ENCODE measurements at places on chromosomes 11 and 22.

DNA sequence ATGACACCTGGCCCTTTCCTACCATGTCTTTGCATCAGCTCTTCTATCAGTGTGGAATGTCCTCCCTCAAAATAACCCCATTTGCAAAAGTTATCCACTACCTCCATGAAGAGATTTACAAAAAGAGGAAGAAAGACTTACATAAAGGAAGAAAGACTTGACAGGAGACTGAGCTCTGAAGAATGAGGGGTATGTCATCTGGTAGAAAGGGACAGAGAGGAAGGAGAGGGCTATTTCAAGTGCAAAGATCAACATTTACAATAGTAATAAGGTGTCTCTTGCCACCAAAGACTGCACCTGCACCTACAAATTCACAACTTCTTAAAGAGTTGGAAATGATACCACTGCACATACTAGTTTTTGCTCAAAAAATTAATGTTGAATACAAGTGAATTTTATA lies 18.2 kb downstream of the PAK1 start:
- no peak for DNase-seq

DNA sequence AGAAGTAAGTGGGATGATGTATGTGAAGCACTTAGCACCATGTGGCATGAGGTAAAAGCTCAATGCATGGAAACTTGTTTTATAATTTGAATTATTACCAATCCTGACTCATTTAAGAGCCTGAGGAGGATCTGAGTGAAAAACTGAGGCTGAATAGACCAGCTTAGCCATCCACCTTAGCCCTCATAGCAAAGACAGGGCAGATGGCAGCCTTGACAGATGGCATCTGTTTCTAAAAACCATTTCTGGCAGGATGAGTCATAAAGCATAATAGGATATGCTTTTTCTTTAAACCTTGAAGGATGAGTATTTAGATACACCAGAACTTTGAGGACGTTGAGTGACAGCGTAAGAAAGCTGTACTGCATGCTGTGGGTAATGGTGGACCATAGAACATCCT lies 61.0 kb upstream of the NAV2 start:
- DNase-seq: no peak

GRCh38 chr11:11445441-11446185 lies 92.6 kb upstream of the CSNK2A3 start:
- no peak for DNase-seq

DNA sequence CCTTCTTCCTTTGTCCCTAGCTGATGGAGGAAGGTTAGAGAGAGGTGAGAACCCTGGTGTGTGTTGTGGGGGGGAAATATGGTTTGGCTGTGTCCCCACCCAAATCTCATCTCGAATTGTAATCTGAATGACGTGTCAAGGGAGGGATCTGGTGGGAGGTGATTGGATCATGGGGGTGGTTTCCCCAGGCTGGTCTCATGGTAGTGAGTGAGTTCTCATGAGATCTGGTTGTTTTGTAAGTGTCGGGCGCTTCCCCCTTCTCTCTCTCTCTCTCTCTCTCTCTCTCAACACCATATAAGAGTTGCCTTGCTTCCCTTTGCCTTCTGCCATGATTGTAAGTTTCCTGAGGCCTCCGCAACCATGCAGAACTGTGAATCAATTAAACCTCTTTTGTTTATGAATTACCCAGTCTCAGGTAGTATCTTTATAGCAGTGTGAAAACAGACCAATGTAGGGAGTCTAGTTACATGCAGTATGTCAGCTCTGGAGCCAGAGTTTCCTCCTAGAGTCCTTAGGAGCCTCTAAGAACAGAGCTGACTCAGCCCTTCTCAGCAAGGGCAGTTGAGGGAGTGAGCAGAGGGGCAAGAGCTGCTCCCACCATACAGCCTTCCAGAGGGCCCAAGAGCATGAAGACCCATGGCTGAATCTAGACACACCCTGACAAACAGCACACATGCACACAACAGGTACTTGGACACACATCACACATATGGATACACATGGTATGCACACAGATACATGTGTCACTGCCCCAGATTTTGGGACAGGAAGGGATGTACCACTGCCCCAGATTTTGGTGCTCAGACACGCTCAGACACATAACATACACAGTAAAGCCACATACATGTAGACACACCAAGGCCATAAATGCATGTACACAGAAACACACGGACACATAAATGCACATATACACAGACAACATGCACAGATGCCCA lies 12.9 kb upstream of the LRRC32 start:
- DNase-seq: no peak

- no peak for DNase-seq
Observed at GRCh38 chr11:107953446-107953845, 25.2 kb downstream of the RAB39A start.

DNA sequence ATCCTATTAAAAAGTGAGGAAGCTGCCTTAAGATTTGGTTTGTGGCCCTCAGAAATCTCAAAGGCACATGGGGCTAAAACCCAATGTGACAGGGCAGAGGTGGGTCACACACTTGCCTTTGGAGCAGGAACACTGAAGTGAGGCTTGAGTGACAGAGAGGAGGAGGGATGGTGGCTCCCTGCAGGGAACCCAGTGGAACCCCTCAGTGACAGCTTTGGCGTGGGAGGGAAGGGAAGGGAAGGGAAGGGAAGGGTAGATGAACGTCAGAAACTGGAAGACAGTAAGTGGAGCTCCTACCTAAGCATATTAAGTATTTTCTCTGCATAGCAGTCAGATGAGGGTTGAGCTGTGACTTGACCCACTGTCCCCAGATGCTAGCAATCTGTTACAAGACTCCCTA lies 68.5 kb downstream of the TMPRSS5 start:
- DNase-seq: no peak

GRCh38 chr11:27388869-27389268 lies 25.9 kb upstream of the CCDC34 start:
- DNase-seq: no peak

DNA sequence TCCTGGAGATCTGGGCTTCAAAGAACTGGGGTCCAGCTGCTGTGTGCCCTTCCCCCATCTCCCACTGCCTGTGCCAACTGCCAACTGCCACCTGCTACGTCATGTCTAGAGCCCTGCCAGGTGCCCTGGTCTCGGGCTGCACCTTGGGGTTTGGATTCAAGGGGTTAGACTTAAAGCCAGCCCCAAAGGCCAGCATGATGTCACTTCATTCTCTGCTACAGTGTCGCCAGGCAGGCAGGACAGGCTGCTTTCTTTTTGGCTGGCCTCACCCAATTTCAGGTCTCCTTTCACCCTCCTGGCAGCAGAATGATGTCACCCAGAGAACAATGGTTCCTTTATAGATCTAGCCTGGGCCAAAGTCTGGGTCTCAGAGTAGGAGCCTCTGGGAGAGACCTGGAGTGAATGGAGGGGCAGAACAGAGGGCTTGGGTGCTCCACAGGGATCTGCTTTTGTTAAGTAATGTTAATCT lies 79.5 kb upstream of the CRYBB3 start:
- no peak for DNase-seq

Data from A673 (cell line).